Head of caudate nucleus (tissue), 42 donors: ENCODE measurements at places on chromosomes 1 and 21.

DNA sequence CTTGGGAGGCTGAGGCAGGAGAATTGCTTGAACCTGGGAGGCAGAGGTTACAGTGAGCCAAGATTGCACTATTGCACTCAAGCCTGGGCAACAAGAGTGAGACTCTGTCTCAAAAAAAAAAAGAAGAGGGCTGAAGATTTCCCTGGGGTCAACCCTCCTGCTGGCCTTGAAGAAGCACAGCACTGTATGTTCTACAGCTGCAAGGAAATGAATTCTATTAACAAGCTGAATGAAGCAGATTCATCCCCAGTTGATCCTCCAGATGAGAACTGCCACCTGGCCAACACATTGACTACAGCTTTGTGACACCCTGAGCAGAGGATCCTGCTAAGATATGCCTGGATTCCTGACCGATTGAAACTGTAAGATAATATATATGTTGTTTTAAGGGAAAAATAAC lies 129.5 kb downstream of the ADSS2 start:
- no peak for DNase-seq

DNA sequence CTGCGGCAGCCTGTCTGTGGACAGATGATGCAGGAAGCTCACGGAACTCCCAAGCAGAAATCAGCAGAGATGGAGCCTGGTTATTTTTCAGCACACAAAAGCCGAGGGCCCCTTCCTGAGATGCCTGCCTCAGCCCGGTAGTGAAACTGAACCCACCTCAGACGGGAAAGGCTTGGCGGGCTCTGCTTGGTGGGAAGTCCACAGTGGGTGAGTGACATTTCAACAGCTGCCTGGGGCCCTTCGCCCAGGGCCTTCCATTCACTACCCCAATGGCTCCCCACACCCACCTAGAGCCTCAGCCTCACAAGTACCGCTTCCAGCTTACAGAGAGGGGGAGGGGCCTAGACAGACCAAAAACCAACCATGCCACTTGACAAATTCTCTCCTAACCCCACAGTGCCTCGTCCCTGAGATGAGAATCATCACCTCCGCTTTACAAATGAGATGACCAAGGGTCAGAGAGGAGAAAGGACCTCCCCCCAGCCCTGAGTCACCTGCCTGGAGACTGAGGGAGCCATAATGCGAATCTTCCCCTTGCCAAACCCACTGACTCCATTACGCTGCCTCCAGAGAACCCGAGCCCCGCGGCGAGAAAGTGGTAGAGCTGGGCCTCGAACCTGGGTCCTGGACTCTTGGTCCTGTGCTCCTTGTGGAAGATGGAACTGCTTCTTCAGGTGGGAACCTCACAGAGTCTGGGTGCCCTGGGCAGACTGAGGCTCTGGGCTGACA lies 3.4 kb upstream of the ECE1 start:
- no peak for DNase-seq

DNA sequence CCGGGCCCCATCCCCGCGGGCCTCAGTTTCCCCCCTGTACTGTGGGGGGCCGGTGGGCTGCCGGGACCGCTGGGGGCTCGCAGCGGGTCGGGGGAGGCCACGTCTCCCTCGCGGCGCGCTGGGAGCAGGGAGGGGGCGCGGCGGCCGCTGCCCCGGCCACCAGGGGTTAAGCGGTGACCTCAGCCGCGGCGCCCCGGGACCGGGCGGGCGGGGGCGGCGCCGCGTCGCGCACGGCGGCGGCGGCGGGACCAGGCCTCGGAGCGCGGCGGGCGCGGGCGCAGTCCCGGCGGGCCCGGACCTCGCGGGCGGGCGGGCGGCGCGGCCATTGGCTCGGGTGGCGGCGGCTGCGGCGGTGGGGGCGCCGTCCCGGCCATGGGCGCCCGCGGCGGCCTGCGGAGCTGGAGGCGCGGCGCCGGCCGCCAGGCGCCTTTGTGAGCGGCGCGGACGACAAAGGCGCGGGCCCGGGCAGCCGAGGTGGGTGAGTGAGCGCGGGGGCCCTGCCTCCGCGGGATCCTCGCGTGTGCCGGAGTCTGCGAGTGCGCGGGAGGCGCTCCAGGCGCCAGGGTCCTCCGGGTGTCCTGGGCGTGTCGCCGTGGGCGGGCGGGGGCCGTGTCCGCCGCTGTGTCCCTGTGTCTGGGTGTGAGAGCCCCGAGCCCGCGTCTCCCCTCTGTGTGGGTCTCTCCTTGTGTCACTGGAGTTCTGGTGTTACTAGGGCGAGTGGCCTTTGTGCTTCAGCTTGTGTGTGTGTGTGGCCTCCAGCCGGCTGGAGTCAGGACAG lies at the start of gene ARHGEF10L:
Gene ARHGEF10L, plus strand, starts transcription at position 222 of the 778 bp plus-strand sequence. CDS start 40,898 bp downstream, outside the sequence.
- DNase-seq, result peak; percentile 14

GRCh38 chr1:5340560-5341130 lies 651.6 kb downstream of the NPHP4 start:
- no peak for DNase-seq

- DNase-seq, result peak; percentile 57
Observed at GRCh38 chr1:165376041-165376810, 19.7 kb upstream of the LMX1A start.

DNA sequence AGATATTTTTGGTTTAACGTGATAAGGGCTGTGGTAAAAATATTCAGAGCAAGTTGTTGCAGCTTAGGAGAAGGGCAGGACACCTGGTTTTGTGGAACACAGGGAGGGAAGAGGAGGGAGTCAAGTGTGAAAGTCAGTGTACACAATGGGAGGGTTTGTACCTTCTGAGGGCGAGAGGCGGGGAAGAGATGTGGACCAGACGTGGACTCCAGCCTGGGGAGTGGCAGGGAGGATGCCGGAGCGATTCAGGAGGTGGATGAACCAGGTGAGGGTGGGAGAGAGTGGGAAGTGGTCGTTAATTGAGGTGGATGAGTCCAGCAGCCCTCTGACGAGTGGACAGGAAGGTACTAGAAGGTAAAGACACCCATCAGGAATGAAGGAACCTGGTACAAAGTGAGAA lies 52.2 kb upstream of the IRF2BP2 start:
- no peak for DNase-seq

- no peak for DNase-seq
Observed at GRCh38 chr1:178011864-178012503, 42.1 kb upstream of the SEC16B start.

DNA sequence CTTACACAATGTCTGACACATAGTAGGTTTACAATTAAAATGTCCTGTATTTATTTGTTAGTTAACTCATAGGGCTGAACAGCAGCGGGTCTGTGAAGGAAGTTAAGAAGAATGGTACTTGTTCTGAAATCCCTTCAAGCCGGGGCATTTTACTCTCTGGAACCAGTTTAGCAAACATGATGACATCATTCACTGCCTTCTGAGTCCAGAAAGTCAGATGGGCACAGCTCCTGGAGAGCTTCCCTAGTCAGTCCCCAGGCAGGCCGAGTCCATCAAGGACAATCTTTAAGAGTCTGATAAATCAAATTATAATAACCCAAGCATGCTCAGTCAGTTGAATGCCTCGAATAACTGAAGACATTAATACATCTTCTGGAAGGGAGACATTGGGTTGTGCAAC lies 125.4 kb upstream of the DAB1 start:
- no peak for DNase-seq

DNA sequence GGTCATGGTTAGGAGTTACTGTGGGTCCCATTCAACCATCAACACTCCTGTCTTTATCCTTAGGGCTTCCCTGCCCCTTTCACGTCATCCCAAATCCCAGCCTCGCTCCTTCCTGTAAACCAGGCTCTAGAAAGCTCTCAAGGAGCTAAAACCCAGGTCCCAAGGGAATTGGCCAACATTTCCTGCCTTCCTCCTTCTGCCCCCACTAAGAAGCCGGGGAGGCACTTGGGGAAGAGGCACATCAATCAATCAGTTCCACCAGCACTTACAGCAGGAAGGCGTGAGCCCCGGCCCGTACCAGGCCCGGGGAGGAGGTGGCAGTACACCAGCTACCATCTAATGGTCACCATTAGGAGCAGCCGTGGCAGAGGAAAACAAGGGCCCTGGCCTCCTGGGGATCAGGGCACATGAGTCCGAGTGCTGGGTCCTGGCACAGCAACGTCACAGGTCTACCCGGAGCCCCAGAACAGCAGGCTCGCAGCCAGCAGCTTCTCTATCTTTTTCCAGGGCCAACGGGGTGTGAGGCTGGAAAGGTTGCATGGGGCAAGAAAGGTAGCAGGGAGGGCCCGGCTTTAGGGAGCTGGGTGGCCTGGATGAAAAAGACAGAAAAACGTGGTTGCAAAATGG lies 108.6 kb downstream of the CASZ1 start:
- DNase-seq, result no peak
